ENCODE measurements at places on chromosomes 5 and 9.

DNA sequence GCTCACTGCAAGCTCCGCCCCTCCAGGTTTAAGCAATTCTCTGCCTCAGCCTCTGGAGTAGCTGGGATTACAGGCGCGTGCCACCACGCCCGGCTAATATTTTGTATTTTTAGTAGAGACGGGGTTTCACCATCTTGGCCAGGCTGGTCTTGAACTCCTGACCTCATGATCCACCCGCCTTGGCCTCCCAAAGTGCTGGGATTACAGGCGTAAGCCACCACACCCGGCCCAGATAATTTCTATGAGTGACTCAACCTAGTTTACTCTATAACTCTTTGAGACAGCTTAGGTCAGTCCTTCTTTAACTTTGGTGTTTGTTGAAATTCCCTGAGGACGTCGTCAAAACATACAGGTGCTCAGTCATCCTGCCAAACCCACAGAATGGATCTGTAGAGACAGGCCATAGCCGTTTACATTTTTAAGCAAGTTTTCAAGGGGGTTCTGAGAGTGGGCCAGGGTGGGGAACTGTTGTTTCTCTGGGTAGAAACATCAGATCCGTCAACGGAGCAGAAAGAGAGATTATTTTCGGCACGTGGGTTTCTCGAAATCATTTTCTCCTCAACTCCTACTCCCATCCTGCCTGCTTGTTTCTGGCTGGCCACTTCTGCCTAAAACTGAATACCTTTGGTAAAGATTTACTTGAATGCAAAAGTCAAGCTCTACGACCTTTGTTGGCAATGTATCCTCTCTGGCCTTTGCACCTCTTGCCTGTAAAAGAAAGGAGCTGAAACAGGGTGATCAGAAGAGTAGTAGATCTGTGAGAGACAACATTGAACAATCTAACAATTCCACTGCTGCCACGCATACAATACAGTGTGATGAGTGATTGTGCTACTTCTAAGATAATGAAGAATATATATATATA, 6.0 kb upstream of the BOD1 start:
- DNase-seq: no peak

- no peak for DNase-seq
Observed at GRCh38 chr9:126055381-126055985, 271.1 kb upstream of the MVB12B start.

- no peak for DNase-seq
Observed at GRCh38 chr9:89502038-89502601, 4.2 kb upstream of the SEMA4D start.

GRCh38 chr9:108395421-108395820, 460.4 kb downstream of the ACTL7B start:
- DNase-seq: no peak

DNA sequence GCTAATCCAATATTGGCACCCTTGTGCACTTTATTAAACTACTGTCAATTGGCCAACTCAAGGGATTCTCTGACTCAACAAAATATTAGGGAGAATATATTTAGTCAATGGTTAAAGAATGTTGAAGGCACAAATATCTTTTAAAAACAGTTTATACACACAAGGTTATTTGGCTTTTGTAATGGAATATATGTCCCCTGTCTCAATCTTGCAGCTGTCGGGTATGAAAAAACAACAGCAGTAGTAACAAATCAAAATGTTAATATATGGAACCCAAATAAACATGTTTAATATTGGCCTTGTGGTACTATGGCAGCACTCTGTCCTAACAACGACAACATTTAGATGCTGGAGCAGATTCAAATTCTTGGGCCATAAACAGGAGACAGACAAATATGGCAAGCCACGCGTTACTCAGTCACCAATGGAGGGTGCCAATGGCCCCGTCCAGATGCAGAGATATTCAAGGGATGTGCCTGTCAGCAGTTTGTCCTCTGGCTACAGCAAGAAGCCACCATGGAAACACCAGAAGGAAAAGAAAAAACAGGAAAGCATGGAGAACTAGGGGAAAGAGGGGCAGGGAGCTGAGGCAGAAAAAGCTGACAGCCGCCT, 342.0 kb downstream of the NDUFS4 start:
- DNase-seq: no peak

GRCh38 chr9:81517954-81518353, 171.4 kb downstream of the TLE1 start:
- DNase-seq: no peak

- DNase-seq: no peak
Observed at GRCh38 chr9:132638240-132638639, 31.5 kb downstream of the DDX31 start.

GRCh38 chr9:127633216-127633862, 21.3 kb downstream of the STXBP1 start:
- no peak for DNase-seq

All from vagina (tissue), 2 donors.